ENCODE measurements at places on chromosomes 3 and 15.

DNA sequence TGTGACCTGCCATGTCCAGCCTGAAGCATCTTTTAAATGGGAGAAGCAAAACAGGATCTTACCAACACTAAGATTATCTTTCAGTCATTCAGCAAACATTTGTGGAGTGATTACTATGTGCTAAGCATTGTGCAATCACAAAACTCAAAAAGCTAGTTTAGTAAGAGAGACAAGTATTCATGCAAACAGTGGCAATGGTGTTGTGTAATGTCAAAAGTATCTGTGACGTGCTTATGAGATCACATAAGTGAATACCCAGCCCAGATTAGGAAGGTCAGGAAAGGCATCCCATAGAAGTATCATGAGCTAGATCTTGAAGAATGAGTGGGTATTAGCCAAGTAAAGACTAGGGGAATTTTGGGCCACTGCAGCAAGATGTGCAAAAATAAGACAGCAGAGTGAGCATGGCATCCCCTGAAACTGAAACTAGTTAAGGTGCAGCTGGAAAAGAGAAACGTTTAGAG is 32.1 kb downstream of the SEC62 start:
- no peak for DNase-seq

GRCh38 chr15:96333131-96334016 is 2.9 kb downstream of the NR2F2 start:
- DNase-seq, result no peak

- no peak for DNase-seq
Measured at GRCh38 chr15:101554115-101554915, 64.8 kb upstream of the PCSK6 start.

GRCh38 chr3:53592862-53593261 is 98.5 kb downstream of the CACNA1D start:
- no peak for DNase-seq

- DNase-seq, result no peak
Measured at GRCh38 chr3:40302784-40303183, 6.7 kb upstream of the EIF1B start.

- DNase-seq, result no peak
Measured at GRCh38 chr3:66554178-66554577, 53.4 kb upstream of the LRIG1 start.

GRCh38 chr3:60810881-60811280 is 440.4 kb downstream of the FHIT start:
- DNase-seq, result no peak

GRCh38 chr3:101913168-101913567 is 63.9 kb downstream of the NFKBIZ start:
- DNase-seq, result no peak

GRCh38 chr15:57947781-57948180 is 117.7 kb downstream of the ALDH1A2 start:
- no peak for DNase-seq

DNA sequence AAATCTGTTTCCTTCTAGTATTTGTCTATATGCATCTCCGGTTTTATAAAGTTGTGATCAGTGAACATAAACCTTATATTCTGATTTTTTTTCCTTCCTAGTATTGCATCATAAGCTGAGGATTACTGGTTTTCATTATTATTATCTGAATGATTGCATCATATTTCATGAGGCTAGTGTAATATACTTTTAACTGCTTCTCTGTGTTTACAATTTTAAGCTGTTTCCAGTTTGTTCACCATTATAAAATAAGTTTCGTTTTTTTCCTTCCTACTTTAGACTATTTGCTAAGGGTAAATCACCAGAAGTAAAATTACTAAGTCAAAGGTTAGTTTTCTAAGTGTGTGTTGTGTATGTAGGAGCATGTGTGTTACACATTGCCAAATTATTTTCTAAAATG is 20.2 kb downstream of the SEMA6D start:
- DNase-seq, result no peak

DNA sequence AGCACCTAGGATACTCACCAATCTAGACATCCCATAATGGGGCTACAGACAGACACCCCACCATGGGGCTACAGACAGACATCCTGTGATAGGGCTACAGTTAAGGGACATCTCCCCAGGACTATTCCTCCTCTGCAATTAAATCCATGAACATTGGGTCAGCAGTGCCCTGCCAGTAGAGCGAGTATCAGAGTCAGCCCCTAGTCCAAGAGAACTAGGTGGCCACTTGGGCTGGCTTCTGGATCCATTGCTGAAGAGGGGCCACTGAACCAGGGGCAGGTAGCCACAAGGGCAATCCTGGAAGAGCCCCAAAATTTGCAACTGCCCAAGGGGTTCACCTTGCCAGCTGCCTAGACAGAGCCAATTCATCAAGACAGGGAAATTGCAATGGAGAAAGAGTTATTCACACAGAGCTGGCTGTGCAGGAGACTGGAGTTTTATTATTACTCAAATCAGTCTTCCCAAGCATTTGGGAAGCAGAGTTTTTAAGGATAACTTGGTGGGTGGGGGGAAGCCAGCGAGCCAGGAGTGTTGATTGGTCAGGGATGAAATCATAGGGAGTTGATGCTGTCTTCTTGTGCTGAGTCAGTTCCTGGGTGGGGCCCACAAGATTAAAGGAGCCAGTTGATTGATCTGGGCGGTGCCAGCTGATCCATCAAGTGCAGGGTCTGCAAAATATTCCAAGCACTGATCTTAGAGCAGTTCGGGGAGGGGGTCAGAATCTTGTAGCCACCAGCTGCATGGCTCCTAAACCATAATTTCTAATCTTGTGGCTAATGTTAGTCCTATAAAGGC is 170.2 kb upstream of the SMAD3 start:
- DNase-seq, result no peak

DNA sequence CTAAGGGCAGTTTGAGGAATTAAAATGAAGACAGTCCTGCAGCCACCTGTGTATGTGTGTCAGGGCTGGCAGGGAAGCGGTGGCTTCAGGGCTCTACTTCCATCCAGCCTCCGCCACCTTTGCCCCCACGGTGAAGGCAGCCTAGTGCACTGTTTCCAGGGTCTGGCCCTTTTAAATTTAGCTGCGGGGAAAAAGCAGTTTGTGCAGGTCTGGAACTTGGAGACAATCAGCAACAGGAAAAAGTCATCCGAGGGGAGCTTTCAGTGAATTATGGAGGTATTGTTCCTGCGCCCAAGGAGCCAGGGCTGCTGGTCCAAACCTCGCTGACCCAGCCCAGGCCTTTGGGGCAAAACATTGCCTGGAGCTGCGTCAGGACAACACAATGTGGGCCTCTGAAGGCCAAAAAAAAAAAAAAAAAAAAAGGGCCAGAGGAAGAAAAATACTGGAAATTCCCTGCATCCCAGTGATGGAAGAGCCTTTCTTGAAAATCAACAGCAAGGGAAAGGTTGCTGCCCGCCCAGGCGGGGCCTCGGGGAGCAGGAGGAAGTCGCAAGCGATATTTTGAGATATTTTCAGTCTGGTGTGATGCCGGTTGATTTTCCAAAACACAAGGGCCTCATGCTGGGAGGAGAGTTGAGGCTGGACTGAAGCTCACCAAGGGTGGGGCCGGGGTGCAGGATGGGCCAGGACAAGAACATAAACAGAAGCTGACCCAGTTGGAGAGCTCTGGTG is 25.5 kb upstream of the FGD5 start:
- no peak for DNase-seq

GRCh38 chr3:118987477-118987876 is 47.2 kb downstream of the IGSF11 start:
- no peak for DNase-seq

DNA sequence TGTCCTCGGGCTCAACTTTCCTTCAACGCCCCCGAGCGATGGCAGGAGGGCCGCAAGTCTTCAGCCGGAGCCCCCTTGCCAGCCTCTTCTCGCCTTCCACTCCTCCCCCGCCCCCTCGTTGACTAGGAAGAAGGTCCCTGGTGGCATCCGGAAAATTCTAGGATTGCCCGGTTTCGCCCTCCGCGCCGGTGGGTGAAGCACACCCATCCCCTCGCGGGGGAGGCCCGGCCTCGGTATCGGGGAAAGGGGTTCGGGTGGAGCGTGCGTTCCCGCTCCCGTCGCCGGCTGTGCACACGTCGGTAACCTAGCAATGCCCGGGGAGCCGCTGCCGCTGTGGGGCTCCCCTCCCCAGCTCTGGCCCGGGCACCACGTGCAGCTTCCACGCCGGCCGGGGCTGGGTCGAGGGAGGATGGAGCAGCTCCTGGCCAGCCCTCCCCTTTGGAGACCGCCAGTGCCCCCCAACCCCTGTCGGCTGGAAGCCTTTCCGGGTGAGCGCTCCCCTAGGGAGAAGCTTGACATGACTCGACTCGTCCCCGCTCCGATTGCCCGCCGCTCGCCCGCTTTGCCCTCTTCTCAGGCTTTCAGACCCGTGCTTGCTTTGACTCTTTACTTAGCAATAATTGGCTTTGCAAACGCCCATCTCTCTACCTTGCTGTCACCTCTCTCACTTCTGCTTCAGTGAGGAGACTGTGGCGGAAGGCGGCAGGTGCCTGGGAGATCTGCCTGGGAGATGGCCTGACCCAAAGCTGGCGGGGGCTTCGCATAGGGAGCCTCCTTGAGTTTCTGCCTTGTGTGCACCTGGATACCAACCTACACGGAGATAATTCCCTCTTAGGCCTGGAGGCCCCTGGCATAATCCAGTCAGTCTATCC is 1.3 kb downstream of the CACNA1D start:
- DNase-seq, result no peak

GRCh38 chr3:138370321-138370720 is 21.9 kb downstream of the MRAS start:
- no peak for DNase-seq

DNA sequence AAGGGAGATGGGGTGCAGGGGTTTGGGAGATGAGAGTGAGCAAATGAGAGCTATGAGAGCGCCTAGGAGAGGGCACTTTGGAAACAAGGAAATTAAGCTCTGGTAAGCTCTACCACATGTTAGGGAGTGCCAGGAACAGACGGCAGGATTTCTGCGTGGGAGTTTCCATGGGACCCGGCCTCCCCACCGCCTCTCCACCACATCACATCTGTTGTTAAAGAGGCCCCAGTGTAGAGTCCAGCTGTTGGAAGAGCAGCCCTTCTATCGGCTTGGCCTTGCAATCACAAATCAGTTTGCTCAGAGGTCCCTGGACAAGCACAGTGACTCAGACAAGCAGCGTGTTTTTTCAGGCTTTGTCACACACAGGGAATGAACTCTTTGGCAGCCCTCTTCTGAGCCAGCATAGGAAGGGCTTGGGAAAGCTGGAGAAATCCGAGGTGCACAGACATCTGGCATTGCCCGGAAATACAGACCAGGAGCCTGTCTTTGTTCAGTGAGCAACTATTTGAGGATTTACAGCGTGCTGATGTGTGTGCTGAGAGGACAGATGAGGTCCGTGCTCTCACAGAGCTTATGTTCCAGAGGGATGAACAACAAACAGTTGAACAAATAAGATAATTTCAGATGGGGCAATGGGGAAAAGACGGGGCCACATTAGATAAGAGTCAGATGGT is 370.6 kb upstream of the PROK2 start:
- peak; percentile 82 for DNase-seq

DNA sequence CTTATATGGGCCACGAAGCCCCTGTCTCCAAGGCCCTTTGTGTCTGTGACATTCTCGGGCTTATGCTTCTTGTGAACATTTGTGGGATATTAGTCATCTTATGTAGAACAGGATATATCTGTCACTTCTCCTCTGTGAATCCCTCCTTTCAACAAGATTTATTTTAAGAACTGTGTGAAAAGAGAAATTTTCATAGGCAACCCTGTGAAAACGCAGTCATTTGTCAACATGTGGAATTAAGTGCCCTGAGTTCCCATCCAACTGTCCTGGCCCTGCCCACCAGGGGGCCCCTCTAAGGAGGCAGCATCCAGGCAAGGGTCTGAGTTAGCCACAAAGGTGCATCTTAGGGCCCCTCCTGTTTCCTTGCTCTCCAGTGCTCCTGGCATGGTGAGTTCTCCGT is 76.8 kb upstream of the CHRNA7 start:
- no peak for DNase-seq

GRCh38 chr15:68707386-68707785 is 113.3 kb downstream of the ANP32A start:
- DNase-seq, result no peak

GRCh38 chr3:71702131-71703024 is 22.8 kb downstream of the EIF4E3 start:
- DNase-seq, result no peak

DNA sequence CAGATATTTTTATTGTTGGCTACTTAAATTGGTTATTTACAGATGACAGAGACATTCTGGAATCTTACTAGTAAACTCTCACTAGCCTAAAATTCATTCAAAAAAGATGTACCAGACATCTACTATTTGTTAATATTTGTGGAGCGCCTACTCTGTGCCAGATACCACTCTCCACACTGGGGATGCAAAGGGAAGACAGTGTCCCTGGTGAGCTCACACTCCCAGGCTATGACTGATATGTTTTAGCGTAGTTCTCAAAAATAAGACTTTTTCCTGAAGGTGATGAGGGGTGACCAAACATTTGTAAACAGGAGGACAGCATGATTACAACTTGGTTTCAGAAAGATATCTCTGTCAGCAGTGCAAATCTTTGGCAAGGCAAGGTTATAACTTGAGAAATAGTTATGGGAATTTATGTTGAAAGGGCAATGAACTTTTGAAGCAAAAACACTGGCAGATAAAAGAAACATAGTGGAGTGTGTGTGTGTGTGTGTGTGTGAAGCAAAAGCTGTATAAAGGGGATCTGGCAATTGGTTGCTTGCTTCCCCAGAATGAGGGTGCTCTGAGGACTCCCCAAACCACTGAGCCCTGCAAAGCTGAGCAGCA is 51.2 kb downstream of the HACD2 start:
- DNase-seq, result no peak

DNA sequence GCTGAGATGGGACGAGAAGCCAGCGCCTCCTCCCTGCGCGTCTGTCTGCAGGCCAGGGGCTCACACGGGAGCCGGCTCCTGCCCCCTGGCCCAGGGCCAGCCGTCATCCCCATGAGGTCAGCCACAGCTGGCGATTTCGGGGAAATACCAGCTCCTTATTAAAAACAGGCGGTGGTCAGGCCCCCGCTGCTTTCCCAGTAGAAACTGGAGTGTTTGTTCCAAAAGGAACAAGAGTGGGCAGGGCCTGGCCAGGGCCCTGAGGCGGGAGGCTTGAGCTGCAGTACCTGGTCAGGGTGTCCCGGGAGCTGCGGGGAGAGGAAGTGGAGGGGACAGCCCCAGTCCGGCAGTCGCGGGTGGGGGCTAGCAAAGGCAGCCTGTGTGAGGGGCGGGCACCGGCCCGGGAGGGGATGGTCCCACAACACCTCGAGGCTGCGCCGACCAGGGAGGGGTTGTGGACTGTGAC is 17.8 kb downstream of the MYL3 start:
- peak; percentile 56 for DNase-seq

- DNase-seq, result no peak
Measured at GRCh38 chr3:75048650-75049049, 434.2 kb upstream of the CNTN3 start.

DNA sequence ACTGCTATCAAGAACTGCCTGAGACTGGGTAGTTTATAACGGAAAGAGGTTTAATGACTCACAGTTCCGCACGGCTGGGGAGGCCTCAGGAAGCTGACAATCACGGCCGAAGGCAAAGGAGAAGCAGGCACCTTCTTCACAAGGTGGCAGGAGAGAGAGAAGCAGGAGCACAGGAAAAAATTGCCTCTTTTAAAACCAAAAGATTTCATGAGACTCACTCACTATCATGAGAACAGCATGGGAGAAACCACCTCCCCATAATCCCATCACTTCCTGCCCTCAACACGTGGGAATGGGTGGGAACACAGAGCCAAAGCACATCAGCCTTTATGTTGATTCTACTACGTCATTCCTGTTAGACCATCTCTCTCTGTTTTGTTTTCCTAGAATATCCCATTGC is 650.9 kb upstream of the SEMA6D start:
- no peak for DNase-seq

GRCh38 chr3:58588030-58588614 is 10.9 kb upstream of the FAM107A start:
- peak; percentile 81 for DNase-seq

Measured in renal pelvis (tissue), 12 donors.